ENCODE measurements at places on chromosomes 4 and X. TPM values are rescaled to one million over a fixed set of nuclear protein-coding genes. Genes with fewer than 3 reads are reported as not detected.

The ITIH6 gene
- total RNA-seq, result 0.01 TPM

The VSIG4 gene
- total RNA-seq, result not detected

The UGT2B7 gene
- total RNA-seq, result 0.12 TPM

The REPS2 gene
- total RNA-seq, result 0.71 TPM

The RCHY1 gene
- total RNA-seq, result 12.5 TPM

The ARHGAP6 gene
- total RNA-seq, result not detected

The GAGE12H gene
- total RNA-seq, result not detected

The AMOT gene
- total RNA-seq, result 0.02 TPM

The ARAP2 gene
- 0.47 TPM for total RNA-seq

The FOXR2 gene
- not detected for total RNA-seq

The MAGED4 gene
- 6.3 TPM for total RNA-seq

The SH3D19 gene
- total RNA-seq, result 25.5 TPM

The NLRP2B gene
- not detected for total RNA-seq

The MAGEB1 gene
- total RNA-seq, result not detected

The MAGEB2 gene
- total RNA-seq, result not detected

The GPRASP1 gene
- 0.32 TPM for total RNA-seq

The RPS6KA6 gene
- 5.7 TPM for total RNA-seq

The SSX1 gene
- not detected for total RNA-seq

The REELD1 gene
- not detected for total RNA-seq

The C4orf50 gene
- total RNA-seq, result not detected

The MAGEB10 gene
- not detected for total RNA-seq

The PRR32 gene
- not detected for total RNA-seq

The MTTP gene
- total RNA-seq, result not detected

The KLKB1 gene
- not detected for total RNA-seq

The RHOXF2B gene
- not detected for total RNA-seq

The PPP1R3F gene
- total RNA-seq, result 3.0 TPM

The PAGE2B gene
- not detected for total RNA-seq

The STATH gene
- not detected for total RNA-seq

The DCAF4L1 gene
- 0.12 TPM for total RNA-seq

The RPS6KA3 gene
- total RNA-seq, result 50.6 TPM
